Left ventricle myocardium inferior (tissue), 1 donor: ENCODE measurements at places on chromosomes 5 and 9. TPM values are rescaled to one million over a fixed set of nuclear protein-coding genes. Genes with fewer than 3 reads are reported as not detected.
A peak's percentile ranks its signal among the peaks of the same experiment; 100 is the strongest.

DNA sequence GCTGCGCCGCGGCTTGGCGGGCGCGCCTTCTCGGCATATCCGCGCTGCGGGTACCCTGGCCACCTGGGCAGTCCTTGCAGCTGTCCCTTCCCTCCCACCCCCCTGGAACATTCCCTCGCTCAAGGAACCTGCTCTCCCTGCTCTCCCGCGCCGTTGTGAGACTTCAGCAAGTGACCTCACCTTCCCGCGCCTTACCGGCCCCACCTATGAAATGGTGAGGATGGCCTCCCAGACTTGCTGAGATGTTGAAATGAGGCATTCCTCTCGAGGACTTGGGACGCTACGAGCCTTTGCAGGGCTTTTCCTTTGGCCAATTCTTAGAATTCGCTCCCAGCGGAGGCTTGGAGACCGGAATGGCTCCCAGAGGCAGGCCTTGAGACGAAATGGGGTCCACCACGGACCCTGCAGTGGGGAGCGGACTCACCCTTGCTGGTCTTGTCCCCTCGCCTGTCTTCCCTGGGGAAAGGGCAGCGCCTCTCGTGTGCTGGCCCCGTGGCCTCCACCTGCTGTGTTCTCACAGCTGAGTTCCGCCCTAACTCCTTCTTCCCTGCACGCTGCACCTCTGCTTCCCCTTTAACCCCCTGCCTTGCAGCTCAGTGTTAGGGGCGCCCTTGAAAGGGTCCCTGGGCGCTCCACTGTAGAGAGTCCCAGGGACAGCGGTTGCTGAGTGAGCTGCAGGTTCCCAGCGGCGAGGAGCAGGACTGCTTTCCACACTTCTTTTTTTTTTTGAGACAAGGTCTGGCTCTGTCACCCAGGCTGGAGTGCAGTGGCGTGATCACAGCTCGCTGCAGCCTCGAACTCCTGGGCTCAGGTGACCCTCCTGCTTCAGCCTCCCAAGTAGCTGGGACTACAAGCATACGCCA, 907 bp downstream of the HMCN2 start:
- peak overlapping the region; percentile 61 for H3K27ac ChIP-seq
- H3K4me3 ChIP-seq, result peak overlapping the region; percentile 65
- peaks cover 51% of the 10 kb centered on the region for H3K4me1 ChIP-seq
- peaks cover 75% of the 10 kb centered on the region for H3K27me3 ChIP-seq
- no peaks in the 10 kb centered on the region for H3K36me3 ChIP-seq
- no peak for DNase-seq

DNA sequence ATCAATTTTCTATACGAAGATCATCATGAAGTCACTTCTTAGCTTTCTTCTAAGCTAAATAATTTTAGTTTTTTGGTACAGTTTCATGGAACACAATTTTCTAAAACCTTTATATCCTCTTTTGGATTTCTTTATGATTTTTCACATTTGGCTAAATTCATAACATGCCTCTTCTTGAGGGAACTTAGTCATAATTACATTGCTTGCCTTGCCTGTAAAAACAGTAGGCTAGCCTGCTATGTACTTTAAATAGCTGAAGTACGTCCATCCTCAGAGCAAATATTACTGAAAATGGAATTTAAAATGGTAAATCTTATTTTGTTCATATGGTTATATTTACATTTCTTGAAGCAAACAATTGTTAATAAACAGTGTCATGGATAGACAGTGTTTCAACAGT, 225.0 kb downstream of the VPS13A start:
- no peak overlapping the region for H3K4me3 ChIP-seq
- H3K4me1 ChIP-seq, result no peaks in the 10 kb centered on the region
- no peak overlapping the region for H3K27ac ChIP-seq
- no peaks in the 10 kb centered on the region for H3K27me3 ChIP-seq

DNA sequence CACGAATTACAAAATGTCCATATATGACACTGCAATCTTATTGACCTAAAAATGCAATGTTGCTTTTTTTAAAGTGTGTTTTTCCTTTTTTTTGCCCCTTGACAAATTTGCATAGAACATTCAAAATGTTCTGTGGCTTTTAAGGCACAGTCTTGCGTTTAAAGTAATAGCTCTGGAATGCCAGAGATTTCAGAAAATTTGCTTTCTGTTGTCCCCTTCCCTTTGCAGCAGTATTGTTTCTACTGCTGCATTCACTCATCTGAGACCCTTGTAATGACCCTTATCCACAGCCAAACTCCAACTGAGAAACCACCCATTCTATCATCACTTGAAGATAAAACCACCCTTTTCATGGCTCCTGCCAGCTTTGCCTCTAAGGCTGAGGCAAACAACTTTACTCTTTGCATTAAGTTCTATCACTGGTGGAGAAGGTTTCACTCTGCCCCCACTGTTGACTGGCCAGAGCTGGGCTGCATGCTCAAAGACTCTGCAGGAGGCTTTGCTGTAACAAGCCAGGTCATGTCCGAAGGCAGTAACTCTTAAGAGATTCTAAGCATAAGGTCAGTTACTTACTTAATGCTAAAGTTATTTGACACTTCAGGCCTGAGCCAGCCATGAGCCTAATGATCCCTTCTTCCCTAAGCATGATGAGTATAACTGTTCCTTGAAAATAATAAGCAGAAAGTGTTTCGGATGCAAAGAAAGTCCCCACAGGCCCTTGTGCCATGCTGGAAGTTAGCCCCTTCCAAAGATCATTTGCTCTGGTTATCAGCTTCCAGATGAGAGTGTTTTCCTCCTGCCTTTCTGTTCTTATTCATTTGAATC, 101.9 kb downstream of the CD180 start:
- peak overlapping the region; percentile 49 for H3K4me3 ChIP-seq
- no peak for DNase-seq
- H3K27ac ChIP-seq, result peak overlapping the region; percentile 88
- H3K27me3 ChIP-seq, result no peaks in the 10 kb centered on the region
- peaks cover 69% of the 10 kb centered on the region for H3K4me1 ChIP-seq

DNA sequence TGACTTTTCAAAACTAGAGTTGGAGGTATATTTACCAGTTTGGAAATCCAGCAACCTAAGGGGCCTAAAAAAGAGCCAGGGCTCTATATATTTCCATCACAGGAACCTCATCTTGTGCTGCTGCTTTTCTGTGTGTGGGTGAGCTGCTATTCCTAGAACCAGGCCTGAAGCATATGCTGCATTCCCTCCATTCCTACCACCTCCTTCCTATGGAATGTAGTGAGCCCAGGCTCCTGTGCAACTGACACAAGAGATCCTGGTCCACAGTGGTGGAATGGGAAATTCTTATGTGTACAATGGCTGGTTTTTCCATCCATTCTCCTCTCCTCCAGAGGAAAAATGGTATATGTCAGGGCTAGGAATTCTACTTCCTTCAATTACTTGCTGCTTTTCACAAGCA, 39.1 kb downstream of the SPEF2 start:
- no peaks in the 10 kb centered on the region for H3K4me1 ChIP-seq
- H3K4me3 ChIP-seq, result no peak overlapping the region
- DNase-seq, result no peak
- peaks cover 7% of the 10 kb centered on the region for H3K36me3 ChIP-seq
- no peak overlapping the region for H3K27ac ChIP-seq

- no peaks in the 10 kb centered on the region for H3K27me3 ChIP-seq
- H3K36me3 ChIP-seq, result no peaks in the 10 kb centered on the region
- H3K4me3 ChIP-seq, result no peak overlapping the region
- no peak for DNase-seq
Measured at GRCh38 chr9:120377268-120378159, 202.5 kb downstream of the CDK5RAP2 start.

GRCh38 chr5:116492776-116493175, 81.8 kb downstream of the SEMA6A start:
- H3K27me3 ChIP-seq, result no peaks in the 10 kb centered on the region
- no peak overlapping the region for H3K4me3 ChIP-seq
- H3K36me3 ChIP-seq, result peaks cover 17% of the 10 kb centered on the region
- peak overlapping the region; percentile 73 for H3K27ac ChIP-seq
- DNase-seq, result no peak

- H3K36me3 ChIP-seq, result no peaks in the 10 kb centered on the region
- DNase-seq, result no peak
- H3K4me1 ChIP-seq, result peaks cover 30% of the 10 kb centered on the region
- H3K4me3 ChIP-seq, result no peak overlapping the region
Measured at GRCh38 chr5:123093601-123094236, 4.7 kb downstream of the PRDM6 start.

GRCh38 chr5:150214289-150214688, 24.4 kb downstream of the SLC6A7 start:
- no peak overlapping the region for H3K4me3 ChIP-seq
- H3K27me3 ChIP-seq, result peaks cover 4% of the 10 kb centered on the region
- H3K36me3 ChIP-seq, result no peaks in the 10 kb centered on the region
- DNase-seq, result peak; percentile 29
- peak overlapping the region; percentile 51 for H3K27ac ChIP-seq
- H3K4me1 ChIP-seq, result peaks cover 42% of the 10 kb centered on the region

DNA sequence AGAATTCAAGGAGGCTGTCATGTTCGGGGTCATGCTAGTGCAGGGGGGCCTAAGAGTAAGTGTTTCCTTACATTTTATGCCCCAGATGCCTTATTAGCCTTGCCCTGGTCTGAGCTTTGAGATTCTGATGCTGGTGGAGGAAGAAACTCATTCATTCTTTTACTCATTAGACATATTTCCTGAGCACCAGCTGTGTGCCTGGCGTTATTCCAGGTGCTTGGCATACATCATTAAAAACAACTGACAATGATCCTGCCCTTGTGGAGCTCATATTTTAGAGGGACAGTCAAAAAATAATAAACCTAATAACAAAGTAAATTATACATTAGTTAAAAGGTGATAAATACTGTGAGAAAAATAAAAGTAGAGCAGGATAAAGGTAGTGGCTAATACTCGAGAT, 138.9 kb upstream of the SGCD start:
- no peaks in the 10 kb centered on the region for H3K36me3 ChIP-seq
- no peaks in the 10 kb centered on the region for H3K27me3 ChIP-seq
- DNase-seq, result no peak
- H3K4me1 ChIP-seq, result peaks cover 6% of the 10 kb centered on the region
- H3K27ac ChIP-seq, result no peak overlapping the region

- H3K27me3 ChIP-seq, result peaks cover 31% of the 10 kb centered on the region
- no peaks in the 10 kb centered on the region for H3K36me3 ChIP-seq
- no peak overlapping the region for H3K4me3 ChIP-seq
- H3K27ac ChIP-seq, result no peak overlapping the region
- no peak for DNase-seq
Measured at GRCh38 chr5:7683753-7684152, 167.2 kb downstream of the CFAP90 start.

GRCh38 chr9:134352247-134352933, 26.1 kb downstream of the RXRA start:
- H3K4me1 ChIP-seq, result peaks cover 100% of the 10 kb centered on the region
- no peaks in the 10 kb centered on the region for H3K27me3 ChIP-seq
- peak overlapping the region; percentile 71 for H3K27ac ChIP-seq
- no peaks in the 10 kb centered on the region for H3K36me3 ChIP-seq

DNA sequence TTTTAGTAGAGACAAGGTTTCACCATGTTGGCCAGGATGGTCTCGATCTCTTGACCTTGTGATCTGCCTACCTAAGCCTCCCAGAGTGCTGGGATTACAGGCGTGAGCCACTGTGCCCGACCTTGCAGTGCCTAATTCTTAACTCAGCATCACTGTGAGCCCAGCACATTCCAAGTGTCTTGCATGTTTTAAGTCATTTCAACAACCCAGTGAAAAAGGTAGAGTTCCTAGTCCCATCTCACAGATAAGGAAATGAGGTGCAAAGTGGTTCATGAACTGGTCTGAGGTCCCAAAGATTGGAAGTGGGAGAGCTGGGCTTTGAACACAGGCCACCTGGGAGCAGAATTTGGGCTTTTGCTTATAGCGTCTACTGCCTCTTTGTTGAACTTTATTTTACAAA, 68.0 kb downstream of the ZNF366 start:
- peaks cover 8% of the 10 kb centered on the region for H3K36me3 ChIP-seq
- no peak overlapping the region for H3K4me3 ChIP-seq
- H3K4me1 ChIP-seq, result peaks cover 58% of the 10 kb centered on the region
- peak overlapping the region; percentile 63 for H3K27ac ChIP-seq

The GCNT1 gene
- total RNA-seq, result 1.3 TPM

The C9orf43 gene
- total RNA-seq, result 0.14 TPM

The EIF4EBP3 gene
- 13.1 TPM for total RNA-seq

The DAB2 gene
- 28.5 TPM for total RNA-seq

The FCN1 gene
- total RNA-seq, result 2.9 TPM

The FBXW2 gene
- total RNA-seq, result 41.3 TPM

The IFNA8 gene
- not detected for total RNA-seq

The PRDM9 gene
- not detected for total RNA-seq

The PALM2AKAP2 gene
- total RNA-seq, result 90.2 TPM
